ENCODE measurements at places on chromosomes 1 and 21.

DNA sequence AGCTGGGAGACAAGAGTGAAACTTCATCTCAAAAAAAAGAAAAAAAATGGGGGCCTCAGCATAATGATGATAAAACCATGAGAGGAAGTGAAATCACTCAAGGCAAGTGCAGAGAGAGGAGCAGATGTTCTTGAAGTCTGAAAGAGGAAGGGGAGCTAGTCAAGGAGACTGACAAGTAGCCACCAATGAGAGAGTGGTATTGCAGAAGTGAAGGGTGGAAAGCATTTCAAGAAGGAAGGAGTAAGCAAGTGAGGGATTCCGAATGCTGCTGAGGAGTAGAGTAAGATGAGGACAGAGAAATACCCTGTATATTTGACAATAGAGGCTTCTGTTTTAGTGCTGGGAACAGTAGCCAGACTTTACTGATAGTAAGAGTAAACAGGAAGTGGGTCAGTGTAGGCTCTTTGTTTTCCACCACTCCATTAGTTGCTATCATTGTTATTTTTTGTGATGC is 2.9 kb downstream of the TATDN3 start:
- DNase-seq = peak; percentile 82

DNA sequence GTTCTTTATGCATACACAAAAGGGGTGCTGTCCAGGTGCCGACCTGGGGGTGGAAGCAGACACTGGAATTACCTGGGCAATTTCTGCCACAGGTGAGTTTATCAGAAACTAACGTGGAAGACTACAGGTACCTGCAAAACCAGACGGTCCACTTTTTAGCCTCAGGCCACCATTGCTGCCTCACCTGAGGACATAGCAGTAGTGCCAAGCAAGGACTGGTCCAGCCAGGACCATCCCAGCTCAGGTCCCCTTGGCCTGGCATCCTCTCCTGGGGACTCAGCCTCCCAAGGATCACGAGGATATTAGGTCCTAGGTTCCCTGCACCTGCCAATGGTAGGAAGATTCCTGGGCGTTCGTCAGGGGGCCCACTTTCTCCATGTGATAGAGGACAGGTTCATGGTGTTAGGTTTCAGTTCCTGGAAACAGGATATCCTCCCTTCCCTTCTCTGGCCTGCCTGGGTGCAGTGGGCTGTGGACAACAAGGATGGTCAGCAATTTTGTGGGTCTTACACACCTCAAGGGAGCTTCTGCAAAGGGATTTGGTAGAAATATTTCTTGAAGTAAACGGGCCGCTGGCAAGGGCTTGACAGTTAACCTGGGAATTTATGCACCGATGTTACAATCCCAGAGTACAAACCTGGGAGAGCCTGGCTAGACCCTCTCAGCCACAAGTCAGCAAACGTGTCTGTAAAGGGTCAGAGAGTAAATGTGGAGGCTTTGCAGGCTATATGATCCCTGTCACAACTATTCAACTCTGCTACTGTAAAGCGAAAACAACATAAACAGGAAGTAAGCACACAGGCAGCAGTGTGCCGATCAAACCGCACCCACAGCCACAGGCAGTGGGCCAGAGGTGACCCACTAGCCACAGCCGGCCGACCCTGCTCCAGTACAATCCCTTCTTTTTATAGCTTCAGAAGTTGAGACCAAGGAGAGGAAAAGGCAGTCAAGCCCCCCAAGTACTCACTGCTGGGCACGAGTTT is 71.4 kb upstream of the RAB4A start:
- no peak for DNase-seq

GRCh38 chr1:5707566-5708345 is 284.5 kb downstream of the NPHP4 start:
- DNase-seq = no peak

- no peak for DNase-seq
Measured at GRCh38 chr1:203174324-203174985, 1.2 kb downstream of the MYBPH start.

DNA sequence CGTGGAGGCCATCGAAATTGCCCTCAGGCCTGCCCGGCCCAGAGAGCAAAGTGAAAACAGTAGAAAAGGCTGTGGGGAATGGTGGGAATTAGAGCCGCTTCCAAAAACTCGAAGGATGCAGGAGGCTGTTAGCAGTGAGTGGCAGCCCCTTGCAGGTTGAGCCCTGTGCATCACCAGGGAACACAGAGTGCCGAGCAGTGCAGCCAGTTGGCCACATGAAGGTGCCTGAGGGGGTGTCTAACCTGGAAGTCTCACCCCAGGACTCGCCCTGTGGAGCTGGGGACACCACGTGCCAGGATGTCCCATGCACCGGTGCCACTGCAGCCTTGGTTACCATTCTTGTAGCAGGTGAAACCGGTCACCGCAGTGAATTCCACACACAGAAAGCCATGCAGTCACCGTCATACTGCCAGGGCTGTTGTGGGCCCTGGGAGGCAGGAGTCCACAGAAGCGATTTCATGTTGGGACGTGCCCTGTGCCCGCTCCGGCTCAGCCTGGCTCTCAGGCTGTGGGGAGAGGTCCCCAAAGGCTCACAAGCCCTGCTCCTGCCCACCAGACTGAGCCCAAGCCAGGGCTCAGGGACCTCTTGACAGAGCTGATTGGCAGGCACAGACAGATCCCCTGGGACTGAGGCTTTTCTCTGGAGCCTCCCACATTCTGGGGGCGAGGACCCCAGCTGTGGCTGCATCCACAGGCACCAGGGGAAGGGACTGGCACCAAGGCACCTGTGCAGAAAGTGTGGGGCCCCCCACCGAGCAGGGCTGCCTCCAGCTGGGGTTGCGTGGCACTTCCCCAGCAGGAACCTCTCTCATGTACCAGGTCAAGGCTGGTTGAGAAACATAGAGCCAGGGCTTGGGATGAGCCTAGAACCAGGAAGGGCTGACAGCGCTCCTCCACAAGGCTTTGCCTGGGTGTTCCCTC is 16.7 kb upstream of the ACTRT2 start:
- no peak for DNase-seq
